ENCODE measurements at places on chromosomes 7 and 10. TPM values are rescaled to one million over a fixed set of nuclear protein-coding genes. Genes with fewer than 3 reads are reported as not detected.

DNA sequence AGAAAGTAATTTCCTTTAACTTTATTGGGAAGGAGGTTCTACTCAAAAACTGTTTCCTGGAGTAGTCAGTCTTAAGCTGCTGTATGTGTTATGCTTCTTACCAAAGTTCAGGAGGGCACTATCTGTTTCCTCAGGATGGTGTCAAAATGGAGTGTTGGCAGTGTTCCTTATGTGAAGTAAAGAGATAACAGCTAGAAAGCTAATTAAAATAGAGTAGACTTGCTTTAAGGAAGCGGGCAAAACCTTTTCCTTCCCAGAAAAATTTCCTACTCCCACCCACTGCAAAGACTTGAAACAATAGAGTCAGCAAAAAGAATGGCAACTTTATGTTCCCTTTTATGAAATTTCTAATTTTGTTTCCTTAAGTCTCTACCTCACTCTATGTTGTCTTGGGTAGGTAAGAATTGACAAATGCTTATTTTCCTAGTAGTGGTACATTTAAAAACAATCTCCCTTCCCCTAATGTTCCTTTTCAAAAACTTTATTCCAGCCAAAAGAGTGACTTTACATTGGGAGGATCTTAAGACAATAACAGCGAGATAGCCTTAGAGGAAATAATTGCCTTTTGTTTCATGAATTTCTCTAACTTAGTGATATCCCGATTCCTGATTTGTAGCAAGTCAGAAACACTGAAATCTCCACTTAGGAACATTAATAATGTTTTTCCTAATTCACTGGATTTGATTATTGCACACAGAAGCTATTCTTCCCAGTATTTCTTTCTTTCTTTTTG is 26.5 kb upstream of the ENTPD1 start:
- DNase-seq = no peak

DNA sequence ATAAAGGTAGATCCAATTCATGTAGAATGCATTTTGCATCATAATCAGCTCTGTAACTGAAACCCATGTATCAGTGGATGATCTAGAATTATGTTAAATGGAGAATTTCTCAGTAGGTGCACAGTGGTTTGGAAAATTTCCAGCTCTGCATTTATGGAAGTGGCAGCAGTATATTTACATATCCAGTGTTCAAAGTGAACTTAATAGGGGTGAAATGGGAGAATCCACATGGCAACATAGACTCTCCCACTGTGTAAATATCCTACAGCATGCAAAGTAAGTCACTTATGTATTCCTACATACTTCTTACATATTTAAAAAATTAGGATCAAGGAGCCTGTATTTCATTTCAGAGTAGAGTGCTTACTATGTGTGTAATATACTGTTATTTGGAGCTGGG is 35.3 kb downstream of the CDC14C start:
- DNase-seq = no peak

- no peak for DNase-seq
Measured at GRCh38 chr7:132240821-132241422, 335.3 kb downstream of the PLXNA4 start.

The RHOBTB1 gene
- total RNA-seq = 0.30 TPM

DNA sequence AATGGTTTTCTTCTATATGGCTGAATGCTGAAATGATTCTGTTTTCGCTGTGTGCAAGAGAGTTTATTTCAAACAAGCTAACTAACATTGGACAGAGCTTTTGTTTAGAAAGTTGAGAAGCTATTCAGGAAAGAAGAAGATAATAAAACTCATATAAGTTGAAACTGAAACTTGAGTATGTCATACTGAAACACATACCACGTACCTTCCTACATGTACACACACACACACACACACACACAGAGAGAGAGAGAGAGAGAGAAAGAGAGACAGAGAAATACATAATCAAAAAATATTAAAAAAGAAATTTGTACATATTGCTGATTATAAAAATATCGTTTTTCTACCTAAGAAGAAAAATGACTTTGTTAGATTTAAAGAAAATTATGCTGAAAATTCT is 561.9 kb upstream of the KCND2 start:
- DNase-seq = no peak

DNA sequence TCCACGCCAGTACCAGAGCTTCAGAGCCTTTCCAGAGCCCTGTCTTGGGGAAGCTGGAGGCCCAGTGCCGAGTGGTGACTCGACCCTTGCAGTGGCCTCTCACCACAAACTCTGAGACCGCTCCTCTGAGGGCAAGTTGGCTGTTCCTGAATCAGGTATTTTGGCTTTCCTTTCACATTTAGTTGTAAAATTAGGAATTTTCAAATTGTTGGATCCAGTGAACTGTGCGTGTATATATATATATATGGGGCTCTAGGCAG is 128.7 kb upstream of the UNC5B start:
- no peak for DNase-seq
